ENCODE measurements at places on chromosomes 1 and 21.

- DNase-seq: no peak
These were observed 22.2 kb downstream of the MPZ start for GRCh38 chr1:161287482-161288054.

DNA sequence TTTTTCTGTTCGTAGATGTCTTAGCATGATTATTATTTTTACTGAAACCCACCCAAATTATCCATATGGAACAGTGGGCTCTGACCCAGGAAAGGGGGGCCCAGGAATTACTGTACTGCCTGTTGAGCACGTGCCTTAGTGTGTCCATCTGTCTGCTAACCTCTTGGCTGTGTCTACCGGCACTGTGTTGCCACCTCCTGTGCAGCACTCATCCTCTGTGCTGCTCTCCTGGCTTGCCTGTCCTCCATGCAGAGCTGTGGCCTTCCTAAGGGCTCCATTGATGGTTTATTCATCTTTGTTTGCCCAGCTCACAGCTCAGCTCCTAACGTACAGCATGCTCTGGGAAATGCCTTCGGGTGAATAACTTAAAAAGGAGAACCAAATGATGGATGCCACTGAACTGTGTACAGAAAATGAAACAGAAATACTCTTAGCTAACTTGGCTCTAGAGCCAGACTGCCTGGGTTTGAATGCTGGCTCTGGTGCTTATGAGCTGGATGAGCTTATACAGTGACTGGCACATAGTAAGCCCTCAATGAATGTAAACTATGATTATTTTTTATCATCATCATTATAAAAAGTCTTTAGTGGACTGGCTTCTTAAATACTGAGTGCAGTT, 11.4 kb upstream of the RPTN start:
- DNase-seq: no peak

DNA sequence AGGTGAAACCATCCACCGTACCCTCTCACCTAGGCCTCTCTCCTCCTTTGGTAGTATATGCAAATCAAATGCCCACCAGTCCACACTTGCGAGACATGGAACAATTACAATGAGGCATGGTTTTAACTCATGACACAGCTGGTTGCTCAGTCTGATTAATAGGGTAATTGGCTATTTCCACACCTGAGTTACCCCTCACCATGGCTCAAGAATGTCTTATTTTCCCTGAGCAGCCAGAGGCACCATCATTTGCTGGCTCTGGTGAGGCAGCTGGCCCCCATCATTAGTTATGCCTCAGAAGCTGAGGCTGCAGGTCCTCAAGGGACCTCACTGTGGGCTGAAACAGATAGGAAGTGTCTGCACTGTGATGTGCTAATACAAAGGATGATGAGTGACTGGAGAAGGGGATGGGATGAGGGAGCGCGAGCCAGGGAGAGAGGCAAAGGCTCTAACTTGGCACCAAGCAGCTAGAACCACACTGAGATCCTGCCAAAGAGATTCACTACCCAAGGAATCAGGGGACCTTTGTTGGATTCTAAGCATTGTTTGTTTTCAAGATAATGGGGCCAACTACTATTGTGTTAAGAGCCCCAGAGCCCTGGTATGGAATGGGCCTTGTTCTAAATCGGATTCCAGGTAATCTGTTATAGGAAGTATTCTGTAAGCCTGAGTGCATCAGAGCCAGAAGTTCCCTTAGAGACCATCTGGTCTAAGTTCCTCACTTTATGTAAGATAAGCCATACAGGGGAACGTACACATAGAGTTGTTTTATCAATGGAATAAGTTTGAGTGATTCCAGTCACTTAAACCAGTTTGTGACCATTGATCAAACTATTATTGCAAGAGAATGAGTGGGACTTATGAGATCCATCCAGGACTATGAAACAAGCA, 80.0 kb upstream of the CNTN2 start:
- DNase-seq: no peak

GRCh38 chr1:240693844-240694243, 81.9 kb upstream of the GREM2 start:
- DNase-seq: no peak

DNA sequence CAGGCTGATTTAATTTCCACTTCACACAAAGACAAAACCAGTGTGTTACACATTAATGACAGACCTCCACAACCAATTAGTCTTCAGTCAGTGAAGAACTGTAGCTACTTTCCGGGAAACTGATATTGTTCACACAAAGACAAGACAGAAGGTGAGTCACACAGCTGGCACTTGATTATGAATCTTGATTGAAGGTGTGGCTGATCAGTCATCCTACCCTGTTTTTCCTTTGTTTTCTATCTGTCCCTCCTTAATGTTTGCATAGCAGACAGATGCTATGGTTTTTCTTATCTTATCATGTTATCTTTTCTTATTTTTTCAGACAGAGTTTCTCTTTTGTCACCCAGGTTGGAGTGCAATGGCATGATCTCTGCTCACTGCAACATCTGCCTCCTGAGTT, 185.1 kb upstream of the GREM2 start:
- no peak for DNase-seq

DNA sequence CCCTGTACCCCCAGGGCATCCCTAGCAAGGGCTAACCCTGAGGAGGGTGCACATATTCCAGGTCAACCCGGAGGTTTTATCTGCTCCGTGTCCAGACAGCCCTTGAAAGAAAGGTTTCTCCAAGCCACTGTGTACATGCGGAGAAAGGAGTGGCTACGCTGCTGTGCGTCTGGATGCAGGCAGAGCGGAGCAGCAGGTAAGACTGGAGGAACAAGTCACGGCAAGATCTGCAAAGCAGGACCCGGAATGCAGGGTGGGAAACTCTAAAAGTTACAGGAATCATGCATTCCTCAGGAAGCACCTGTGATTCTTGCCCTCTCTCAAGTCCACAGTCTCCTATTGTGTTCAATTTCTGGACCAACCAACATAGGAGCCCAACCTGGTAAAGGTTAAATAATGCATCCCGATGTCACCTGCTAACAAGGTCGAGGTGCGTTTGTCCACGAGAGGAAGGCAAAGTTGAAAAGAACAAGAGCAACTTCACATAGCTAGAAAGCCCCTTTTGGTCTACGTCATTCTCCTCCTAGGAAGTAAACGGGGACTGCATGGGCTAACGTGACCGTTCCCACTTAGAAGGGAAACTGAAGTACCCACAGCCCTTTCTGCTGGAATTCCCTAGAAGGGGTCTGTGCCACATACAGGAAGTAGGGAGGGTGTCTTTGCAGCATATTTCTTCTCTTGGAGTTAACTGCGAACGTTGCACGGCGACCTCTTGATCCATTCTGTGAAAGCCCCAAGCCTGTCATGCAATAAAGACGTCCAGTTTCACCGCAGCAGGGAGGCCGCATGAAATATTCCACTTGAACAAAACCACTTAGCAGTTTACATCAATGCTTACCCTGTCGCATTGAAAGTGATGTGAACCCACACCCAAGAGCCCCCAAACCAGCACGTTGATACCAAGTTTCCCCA, 5.8 kb downstream of the TIAM1 start:
- no peak for DNase-seq

- DNase-seq: no peak
These were observed 5.1 kb downstream of the SPSB1 start for GRCh38 chr1:9297831-9298230.

GRCh38 chr1:94276988-94277434, 39.6 kb upstream of the ARHGAP29 start:
- no peak for DNase-seq

DNA sequence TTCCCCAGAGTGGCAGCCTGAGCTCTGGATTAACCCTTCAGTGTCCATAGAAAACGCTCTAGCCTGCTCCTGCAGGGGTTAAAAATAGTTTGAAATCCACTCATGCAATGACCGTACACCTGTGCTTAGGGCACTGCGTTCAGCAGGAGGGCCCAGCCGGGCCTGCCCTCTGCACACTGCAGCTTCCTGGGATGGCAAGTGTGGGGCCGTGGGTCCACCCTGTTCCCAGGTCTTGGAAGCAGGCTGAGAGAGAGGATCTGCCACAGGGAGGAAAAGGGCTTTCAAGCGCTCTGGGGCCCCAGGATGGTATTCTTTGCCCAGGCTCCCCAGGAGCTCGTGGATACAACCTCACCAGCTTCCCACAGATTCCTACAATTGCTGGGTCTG, 1.5 kb upstream of the S100B start:
- no peak for DNase-seq

DNA sequence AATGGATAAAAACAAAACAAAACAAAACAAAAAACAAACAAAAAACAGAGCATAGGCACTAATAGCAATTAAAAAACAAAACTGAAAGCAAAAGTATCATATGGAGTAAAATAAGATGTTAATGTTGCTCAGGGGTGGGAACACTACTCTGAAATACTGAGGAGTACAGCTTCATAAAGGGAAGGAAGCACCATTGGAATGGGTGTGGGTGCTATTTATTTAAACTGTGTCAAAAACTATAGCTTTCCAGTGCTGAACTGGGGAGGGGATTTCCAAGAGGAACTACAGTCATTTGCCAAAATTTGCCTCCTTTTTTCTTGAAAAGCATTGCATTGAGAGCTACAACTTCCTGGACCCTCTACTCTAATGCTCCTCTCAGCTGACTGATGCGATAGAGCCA, 40.0 kb downstream of the SPTA1 start:
- no peak for DNase-seq

- DNase-seq: no peak
These were observed 467.4 kb downstream of the COL11A1 start for GRCh38 chr1:102640872-102641271.

DNA sequence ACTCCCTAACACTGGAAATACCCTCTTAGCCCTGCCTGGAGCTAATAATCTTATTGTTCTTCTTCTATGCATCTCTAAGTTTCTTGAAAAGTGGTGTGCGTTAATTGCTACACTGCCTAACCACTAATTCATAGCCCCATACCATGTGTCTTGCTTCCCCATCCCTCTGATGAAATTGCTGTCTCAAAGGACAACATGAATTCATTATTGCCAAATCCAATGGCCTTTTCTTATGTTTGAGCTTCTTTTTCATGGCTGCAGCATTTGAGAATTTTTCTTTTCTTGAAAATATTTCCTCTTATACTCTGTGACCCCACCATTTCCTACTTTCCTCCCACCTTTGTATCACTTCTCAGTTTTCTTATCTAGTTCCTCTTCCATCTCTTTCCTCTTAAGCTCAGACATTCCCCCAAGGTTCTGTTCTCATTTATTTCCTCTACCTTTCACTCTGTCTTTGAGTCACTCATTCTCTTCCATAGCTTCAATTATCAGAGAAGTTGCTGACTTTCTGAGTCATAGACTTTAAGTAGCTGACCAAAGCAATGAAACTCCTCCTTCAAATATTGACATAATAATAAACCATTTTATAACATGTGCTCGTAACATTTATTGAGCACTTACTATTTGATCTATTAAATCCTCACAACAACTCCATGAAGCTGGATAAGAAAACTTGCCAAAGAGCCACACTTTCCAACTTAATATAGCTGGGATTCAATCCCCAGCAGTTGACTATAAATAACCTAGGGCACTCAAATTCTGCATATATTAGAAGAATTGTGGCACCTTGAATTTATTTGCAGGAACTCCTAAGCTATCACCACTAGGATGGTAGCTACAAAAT, 35.5 kb upstream of the ATP6V1G3 start:
- no peak for DNase-seq

- DNase-seq: no peak
These were observed 198.5 kb downstream of the PLA2G4A start for GRCh38 chr1:187027253-187027652.

- DNase-seq: no peak
These were observed 57.4 kb downstream of the PPP1R12B start for GRCh38 chr1:202405928-202406327.

DNA sequence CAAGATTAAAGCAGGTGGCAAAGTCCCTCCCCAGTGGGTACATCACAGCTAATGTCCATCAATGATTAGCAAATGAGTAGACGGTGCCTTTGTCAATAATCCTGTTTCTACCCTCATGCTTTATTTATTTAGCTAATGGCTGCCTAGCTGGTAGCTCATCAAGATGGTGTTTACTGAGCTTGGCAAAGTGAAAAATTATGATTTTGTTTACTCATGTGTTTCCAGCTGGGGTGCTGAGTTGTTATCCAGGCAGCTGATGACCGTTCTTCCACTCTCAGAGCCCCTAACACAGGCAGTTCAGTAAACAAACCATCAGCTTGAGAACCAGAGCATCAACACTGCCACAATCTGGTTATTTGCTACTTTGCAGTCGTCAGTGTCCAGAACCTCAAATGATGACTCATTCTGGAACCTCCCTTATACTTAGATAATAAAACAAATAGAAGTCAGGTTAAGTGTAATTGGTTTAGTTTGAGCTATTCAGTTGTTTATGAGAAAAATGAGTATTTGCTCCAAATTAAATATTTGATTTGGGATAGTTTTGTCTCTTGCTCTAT, 163.9 kb downstream of the ST6GALNAC5 start:
- DNase-seq: peak; percentile 95

DNA sequence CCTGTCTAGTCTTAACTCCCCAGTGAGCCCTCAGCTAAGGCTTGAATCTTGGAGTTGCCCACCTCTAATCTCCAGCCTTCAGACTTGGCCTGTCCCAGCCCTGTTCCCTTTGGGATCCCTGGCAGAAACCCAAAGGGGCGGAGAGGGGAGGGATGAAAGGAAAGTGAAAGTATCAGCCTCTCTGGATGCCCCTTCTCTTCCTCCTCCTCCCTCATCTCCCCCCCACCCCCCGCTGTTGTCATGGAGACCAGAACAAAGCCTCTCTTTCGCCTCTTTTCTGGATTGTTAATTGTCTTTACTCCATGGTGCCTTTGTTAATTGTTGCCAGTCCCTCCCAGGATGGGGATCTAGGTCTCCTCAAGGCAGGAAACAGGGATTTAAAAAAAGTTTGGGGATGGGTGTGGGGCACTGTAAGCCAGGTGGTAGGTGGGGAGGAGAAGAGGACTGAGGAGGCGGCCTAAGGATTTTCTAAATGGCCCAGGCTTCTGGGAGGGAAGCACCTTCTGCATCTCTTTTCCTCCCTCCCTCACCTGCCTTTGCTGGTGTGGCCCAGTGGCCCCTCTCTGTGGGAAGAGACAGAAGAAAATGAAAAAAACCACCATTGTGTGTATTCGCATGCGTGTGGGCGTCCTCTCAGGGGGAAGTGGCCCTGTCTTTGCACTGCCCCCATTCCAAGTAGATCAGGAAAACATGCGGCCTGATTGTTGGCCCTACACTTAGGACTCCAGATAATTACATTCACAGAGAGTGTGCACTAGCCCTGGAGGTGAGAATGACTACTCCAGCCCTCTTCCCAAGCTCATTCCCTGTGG, 7.5 kb upstream of the SOX13 start:
- no peak for DNase-seq

DNA sequence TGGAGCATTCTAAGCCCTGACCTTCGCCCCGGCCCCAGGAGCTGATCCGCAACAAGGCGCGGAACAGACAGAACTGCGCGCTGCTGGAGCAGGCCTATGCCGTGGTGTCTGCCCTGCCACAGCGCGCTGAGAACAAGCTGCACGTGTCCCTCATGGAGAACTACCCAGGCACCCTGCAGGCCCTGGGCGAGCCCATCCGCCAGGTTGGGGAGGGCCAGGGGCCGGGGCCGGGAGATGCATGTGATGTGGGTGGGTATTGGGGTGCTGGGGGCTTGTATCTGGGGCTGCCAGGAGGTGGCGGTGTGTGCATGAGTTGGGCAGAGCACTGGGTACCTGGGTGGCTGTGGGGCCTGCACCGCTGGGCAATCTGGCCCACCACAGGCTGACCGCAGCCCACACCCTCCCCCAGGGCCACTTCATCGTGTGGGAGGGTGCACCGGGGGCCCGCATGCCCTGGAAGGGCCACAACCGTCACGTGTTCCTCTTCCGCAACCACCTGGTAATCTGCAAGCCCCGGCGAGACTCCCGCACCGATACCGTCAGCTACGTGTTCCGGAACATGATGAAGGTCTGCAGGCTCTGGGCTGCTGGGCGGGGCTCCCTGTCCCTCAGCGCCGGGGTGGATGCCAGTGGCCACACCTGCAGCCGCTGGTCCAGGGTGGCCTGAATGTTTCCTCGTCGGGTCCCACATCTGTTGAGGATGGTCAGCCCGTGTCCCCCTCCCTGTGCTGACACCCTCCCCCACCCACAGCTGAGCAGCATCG, 65.8 kb downstream of the TRIM11 start:
- no peak for DNase-seq
